ENCODE measurements at places on chromosomes 6 and 20.
A peak's percentile ranks its signal among the peaks of the same experiment; 100 is the strongest.

- DNase-seq = no peak
These were observed 225.1 kb upstream of the SSTR4 start for GRCh38 chr20:22810030-22810429.

- no peak for DNase-seq
These were observed 111.6 kb upstream of the UST start for GRCh38 chr6:148635070-148635743.

- no peak for DNase-seq
These were observed 25.3 kb upstream of the MTHFD1L start for GRCh38 chr6:150840185-150840584.

GRCh38 chr6:163782436-163783003 lies 368.0 kb downstream of the QKI start:
- no peak for DNase-seq

- DNase-seq = no peak
These were observed 486.1 kb upstream of the BTBD3 start for GRCh38 chr20:11431621-11432020.

GRCh38 chr6:169591616-169592015 lies 110.2 kb downstream of the WDR27 start:
- no peak for DNase-seq

DNA sequence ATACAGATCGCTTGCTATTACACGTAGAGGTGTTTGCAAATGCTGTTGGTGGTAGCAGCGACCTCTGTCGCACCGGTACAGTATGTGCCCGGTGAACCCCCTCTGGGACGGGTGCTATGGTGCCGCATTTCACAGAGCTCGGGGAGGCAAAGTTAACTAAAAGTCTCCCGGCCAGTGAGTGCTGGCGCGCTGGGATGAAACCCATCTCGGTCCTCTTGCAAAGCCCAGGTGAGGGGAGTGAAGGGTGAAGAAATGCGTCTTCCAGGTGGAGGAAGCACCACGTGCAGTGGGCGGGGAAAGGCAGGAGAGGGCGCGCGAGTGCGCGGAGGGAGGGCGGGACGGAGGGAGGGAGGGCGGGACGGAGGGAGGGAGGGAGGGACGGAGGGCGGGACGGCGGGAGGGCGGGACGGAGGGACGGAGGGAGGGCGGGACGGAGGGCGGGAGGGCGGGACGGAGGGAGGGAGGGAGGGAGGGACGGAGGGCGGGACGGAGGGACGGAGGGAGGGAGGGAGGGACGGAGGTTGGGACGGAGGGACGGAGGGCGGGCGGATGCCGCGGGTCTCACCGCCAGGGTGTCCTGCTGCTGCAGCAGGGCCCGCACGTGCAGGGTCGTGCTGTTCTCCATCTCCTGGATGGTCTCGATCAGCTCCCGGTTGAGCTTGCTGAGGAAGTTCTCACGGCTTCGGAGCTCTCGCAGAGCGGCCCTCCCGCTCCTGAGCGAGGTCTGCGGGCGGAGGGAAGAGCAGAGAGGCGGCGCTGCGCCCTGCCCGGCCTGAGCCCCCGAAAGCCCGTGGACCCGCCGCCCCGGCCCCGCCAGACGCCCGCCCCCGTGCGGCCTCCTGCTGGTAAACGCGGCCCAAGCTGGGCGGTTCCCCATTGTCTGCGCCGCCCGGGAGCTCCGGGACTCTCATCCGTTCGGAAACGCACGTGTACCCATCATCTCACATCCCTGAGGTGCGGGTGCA lies 11.7 kb downstream of the C20orf96 start:
- no peak for DNase-seq

GRCh38 chr6:1552296-1552761 lies 57.4 kb upstream of the FOXC1 start:
- peak; percentile 86 for DNase-seq

DNA sequence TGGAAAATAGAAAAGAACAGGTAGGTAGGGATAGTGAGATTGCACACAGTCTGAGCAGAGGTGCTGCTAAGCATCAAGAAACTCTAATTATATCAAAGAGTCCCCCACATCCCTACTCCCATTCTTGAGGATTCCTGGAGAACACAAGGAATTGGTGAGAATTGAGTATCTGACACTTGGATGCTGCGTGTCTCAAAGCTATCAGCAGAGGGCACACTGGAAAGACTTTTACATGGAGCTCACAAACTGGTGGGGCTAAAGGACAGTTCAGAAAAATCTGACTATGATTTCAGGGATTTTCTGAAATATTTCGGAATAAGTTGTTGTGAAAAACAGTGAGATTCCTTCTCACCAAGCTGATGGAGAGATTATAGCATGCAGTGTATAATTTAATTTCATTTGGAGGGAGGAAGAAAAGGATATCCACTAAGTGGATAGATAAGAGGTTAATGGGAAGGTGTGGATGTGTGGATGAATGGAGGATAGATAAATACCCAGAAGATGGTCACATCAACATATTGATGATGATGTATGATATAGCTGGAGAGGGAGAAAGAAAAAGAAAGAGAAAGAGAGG lies 215.4 kb upstream of the DEFB112 start:
- DNase-seq = no peak

DNA sequence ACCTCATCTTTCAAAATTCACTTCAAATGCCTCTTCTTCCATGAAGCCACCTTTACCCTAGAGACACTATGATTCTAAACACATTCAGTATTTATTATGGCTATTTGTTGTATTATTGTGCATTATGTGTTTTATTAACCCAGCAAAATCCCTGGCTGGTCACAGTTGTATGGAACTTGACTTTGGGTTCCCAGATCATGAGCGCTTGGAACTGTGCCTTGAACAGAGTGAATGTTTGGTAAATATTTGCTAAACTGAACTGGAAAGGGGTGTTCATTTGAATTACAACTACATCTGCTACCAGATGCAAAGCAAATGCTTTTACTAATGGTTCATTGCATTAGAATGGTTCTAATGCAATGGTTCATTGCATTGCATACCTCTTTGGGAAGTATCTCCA lies 259.8 kb downstream of the PKHD1 start:
- DNase-seq = peak; percentile 33

- DNase-seq = no peak
These were observed 19.3 kb downstream of the TOP1 start for GRCh38 chr20:41047975-41048305.

GRCh38 chr6:16644540-16645250 lies 116.6 kb downstream of the ATXN1 start:
- no peak for DNase-seq

- no peak for DNase-seq
These were observed 56.5 kb upstream of the ADGRF1 start for GRCh38 chr6:47098570-47098993.

DNA sequence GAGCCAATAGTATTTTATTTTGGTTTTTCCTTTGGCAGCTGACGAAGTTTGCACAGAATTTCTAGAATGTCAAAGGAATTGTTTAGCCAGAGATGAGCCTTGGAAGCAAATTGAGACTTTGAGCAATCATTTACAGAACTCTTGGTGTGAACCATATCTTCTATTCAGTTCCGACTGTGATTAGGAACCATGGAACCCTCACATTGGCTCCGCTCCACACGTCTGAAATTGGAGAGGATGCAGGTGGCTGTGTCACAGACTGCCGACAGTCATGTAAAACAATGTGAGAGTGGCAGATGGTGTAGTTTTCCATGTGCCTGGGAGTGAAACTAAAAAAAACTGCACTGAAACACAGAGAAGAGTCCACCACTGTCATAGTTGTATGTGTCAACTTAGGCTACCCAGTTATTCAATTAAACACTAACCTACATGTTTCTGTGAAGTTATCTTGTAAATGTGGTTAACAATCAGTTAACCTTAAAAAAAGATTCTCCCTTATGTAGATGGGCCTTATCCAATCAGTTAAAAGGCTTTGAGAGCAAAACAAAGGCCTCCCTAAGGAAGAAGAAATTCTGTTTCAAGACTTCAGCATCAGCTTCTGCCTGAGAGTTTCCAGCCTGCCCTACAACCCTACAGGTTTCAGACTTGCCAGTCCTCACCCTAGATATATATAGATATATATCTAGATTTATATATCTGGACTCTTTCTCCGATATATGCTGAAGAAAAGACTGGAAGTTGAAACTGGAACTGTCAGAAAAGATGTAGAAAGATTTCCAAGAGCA lies 3.3 kb upstream of the HMGN4 start:
- DNase-seq = no peak

DNA sequence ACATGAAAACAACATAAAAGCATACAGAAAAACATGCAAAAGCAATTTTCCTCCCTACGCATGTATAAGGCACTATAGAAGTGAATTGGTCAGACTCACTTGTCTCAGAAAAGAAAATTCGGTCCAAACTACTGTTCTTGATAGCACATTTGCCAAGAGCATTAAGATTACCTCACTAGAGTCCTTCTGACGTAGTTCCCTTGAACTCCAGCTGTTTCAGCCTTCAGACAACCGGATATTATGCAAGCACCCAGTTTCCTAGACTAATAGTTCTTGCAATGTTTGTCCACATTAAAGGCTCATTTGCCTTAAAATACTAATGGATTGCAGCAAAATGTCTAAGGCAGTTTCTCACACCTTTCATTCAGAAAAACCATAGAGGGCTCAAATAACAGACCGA lies 2.5 kb upstream of the CASS4 start:
- no peak for DNase-seq

- no peak for DNase-seq
These were observed 166.1 kb downstream of the GRM4 start for GRCh38 chr6:33979750-33980149.

GRCh38 chr20:16129411-16129810 lies 443.8 kb downstream of the KIF16B start:
- DNase-seq = no peak

GRCh38 chr20:9409352-9409751 lies 105.0 kb upstream of the LAMP5 start:
- DNase-seq = no peak

GRCh38 chr20:35523298-35523888 lies 6.1 kb downstream of the C20orf173 start:
- no peak for DNase-seq

DNA sequence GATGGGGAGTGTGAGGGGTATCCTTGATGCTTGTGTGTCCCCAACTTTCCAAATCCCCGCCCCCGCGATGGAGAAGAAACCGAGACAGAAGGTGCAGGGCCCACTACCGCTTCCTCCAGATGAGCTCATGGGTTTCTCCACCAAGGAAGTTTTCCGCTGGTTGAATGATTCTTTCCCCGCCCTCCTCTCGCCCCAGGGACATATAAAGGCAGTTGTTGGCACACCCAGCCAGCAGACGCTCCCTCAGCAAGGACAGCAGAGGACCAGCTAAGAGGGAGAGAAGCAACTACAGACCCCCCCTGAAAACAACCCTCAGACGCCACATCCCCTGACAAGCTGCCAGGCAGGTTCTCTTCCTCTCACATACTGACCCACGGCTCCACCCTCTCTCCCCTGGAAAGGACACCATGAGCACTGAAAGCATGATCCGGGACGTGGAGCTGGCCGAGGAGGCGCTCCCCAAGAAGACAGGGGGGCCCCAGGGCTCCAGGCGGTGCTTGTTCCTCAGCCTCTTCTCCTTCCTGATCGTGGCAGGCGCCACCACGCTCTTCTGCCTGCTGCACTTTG lies at the start of gene TNF:
Gene TNF, plus strand, starts transcription at position 231 of the 567 bp plus-strand sequence. Its CDS starts 177 bp downstream, at position 408.
- DNase-seq = no peak

DNA sequence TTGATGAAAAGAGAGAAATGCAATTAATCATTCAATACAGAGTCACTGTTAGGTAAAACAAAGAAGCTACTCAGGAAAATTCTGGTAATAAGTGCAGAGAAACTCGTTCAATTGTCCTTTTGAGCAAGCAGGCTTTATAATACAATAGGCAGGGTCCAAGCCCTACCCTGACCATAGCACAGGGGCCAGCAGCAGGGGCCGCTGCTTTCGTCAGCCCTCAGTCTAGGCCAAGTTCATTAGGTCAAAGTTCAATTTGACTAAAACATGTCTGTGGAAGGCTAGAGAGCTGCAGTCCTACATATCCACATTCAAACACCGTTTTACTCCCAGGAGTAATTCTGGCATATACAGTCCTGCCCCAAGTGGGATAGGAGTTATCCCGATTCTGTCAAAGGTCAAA lies 94.6 kb downstream of the BCAS1 start:
- DNase-seq = no peak

- DNase-seq = peak; percentile 49
These were observed 12.8 kb upstream of the DNAAF9 start for GRCh38 chr20:3420211-3420707.

DNA sequence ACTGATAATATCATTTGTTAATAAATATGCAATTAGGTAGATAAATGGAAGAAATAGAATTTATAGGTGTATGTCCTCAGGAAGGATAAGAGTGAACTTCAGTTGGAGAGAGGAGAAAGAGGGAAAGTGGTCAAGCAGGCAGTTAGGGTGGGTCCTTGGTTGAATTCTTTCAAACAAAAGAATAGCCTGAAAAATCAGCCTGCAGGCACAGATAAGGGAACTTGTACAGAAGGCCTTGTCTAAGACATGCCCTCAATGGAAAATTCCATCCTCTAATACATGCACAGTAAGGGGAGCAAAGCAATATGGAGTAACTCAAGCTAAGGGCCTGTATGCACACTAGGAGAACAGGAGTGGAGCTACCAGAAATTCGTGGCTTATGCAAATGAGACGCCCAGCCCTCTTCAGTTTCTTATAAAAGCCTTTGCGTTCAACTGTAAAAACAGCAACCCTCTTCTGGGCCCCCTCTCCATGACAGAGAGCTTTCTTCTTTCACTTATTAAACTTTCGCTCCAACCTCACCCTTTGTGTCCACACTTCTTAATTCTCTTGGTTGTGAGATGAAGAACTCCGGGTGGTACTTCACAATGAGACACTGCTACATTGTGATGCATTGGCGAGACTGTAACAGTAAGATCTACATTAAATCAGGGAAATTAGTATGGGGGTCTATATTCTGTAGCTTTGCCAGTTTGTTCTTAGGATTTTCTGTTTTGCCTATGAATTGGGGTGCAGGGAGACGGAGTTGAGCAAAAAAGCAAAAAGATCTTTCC lies 147.0 kb downstream of the HS3ST5 start:
- DNase-seq = no peak

DNA sequence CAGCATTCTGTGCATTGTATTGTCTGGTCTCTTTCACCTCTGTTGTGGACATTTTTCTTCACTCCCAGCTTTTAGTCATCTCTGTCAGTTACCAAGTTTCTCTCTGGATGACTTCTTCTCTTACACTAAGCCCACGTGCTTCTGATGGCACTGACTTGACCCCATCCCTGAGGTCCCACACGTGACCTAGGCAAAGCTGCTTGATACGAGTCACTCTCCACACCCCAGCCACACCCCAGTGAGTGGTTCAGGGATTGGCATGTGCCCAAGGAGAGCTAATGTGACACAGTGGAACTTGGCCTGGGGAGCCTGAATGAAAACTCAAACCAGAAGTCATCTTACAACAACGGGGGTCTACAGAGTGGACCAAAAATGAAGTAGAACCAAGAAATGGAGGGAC lies 32.2 kb downstream of the HTR1E start:
- no peak for DNase-seq

- DNase-seq = no peak
These were observed 57.5 kb downstream of the MYLK4 start for GRCh38 chr6:2693231-2693630.

- DNase-seq = no peak
These were observed 459.8 kb upstream of the CITED2 start for GRCh38 chr6:139834232-139834631.

Measured in LNCaP clone FGC (cell line).